ENCODE measurements at places on chromosomes 2 and 18.

- DNase-seq = peak; percentile 46
Measured at GRCh38 chr2:16604236-16604635, 61.4 kb downstream of the CYRIA start.

- DNase-seq = no peak
Measured at GRCh38 chr2:157825885-157826284, 50.2 kb downstream of the ACVR1 start.

DNA sequence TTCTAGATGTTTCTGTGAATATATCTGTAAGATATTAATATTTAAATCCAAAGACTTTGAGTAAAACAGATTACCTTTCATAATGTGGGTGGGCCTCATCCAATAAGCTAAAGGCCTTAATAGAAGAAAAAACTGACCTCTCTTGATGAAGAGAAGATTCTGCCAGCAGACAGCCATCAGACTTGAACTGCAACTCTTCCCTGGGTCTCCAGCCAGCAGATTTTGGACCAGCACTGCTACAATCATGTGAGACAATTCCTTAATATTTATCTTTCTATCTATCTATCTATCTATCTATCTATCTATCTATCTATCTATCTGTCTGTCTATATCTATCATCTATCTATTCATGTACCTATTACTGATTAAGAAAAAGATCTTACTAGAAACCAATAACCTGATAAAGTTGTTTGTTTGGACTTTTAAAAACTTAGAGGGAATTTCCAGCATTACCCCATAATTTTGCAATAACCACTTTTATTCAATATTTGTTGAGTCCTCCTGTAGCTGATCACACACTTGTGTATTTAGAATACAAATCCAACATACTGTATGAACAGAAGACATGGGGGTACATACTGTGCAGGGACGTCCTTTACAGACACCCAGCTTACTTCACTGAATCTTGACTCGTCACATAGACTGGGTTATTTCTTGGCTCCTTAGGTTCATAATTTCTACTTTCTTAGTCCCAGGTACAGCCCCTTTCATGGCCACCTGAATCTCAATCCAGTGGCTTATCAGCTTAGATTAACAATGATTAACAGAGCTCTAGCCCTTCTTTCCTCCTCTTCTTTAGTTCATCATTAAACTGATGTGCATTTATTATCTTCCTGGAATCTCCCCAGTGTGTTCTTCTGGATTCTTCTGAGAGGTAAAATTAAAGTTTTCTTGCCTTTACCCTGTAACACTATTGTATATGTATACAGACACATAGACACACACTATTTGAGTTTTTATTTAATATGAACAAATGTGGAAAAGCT is 27.2 kb upstream of the STAT4 start:
- DNase-seq = no peak

- DNase-seq = no peak
Measured at GRCh38 chr18:9578306-9578705, 36.1 kb downstream of the PPP4R1 start.

DNA sequence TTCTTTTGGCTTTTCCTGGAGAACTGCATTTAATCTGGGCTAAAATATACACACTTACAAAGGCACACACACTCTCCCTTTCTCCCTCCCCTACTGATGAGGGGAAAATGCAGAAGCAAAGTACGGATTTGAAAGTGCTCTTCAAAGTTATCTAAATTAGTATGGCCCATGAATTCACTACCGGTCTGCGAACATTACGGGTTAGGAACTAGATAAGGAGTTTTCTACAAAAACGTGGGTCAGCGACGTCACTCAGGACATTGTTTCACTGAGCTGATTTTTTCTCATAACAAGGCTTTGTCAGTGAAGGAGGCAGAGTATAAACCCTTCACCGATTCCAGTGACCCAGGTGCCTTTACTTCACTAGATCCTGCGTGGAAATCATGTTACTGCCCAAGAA is 47.3 kb downstream of the COA5 start:
- no peak for DNase-seq

GRCh38 chr18:36499938-36500337 is 202.4 kb downstream of the FHOD3 start:
- DNase-seq = no peak

DNA sequence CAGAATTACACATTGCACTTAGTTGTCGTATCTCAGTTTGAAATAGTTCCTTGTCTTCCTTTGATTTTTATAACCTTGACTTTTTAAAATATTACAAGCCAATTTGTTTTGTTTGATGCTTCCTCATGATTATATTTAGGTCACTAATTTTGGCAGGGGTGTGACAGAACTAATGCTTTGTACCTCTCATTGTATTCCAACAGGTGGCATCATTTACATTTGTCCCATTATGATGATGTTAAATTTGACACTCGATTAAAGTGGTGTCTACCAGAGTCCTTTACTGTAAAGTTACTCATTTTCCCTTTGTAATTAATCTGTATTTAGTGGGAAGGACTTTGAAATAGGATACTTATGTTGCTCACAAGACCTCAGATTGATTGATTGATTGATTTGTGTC is 21.5 kb upstream of the MFSD2B start:
- DNase-seq = no peak

DNA sequence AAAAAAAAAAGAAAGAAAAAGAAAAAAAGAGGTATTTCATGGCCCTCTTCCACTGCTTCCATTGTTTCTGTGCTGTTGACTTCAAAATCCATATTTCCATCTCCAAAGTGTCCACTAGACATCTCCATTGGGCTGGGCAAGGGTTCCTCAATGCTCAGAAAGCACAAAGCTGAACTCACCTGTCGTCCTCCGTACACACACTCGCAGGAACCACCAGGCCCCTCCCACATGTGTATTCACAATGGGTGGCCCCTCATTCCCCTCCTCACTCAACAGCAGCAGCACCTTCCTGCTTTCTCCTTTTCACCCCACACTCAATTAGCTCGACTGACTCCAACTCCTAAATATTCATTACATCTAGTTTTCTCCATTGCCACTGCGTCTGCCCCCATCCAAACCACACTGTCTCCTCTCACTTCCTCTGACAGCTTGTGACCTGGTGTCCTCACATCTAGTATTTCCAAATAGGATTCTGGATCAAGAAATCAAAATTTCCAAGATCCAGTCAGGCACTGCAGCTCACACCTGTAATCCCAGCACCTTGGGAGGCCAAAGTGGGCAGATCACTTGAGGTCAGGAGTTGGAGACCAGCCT is 25.2 kb downstream of the OSBPL1A start:
- DNase-seq = no peak

DNA sequence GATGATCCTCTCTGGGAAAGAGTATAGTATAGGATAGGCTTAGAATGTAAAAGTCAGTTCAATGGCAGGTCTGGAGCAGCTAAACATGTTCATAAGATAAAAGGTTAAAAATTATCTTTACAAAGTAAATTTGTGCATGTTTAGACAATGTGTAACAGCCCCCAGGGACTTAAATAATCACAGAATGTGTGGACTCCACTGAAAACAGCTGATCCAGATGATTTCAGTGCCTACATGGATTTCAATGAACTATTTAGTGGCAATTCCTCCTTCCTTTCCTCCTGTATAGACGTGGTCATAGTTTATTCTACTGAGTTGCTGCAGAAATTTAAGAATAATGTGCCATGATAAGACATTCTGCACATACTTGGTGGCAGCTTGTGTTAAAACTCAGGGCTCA is 42.9 kb downstream of the ARHGEF33 start:
- DNase-seq = no peak

GRCh38 chr18:2657788-2658458 is 2.4 kb downstream of the SMCHD1 start:
- DNase-seq = no peak

GRCh38 chr2:102366406-102367112 is 11.0 kb downstream of the IL18R1 start:
- DNase-seq = no peak

DNA sequence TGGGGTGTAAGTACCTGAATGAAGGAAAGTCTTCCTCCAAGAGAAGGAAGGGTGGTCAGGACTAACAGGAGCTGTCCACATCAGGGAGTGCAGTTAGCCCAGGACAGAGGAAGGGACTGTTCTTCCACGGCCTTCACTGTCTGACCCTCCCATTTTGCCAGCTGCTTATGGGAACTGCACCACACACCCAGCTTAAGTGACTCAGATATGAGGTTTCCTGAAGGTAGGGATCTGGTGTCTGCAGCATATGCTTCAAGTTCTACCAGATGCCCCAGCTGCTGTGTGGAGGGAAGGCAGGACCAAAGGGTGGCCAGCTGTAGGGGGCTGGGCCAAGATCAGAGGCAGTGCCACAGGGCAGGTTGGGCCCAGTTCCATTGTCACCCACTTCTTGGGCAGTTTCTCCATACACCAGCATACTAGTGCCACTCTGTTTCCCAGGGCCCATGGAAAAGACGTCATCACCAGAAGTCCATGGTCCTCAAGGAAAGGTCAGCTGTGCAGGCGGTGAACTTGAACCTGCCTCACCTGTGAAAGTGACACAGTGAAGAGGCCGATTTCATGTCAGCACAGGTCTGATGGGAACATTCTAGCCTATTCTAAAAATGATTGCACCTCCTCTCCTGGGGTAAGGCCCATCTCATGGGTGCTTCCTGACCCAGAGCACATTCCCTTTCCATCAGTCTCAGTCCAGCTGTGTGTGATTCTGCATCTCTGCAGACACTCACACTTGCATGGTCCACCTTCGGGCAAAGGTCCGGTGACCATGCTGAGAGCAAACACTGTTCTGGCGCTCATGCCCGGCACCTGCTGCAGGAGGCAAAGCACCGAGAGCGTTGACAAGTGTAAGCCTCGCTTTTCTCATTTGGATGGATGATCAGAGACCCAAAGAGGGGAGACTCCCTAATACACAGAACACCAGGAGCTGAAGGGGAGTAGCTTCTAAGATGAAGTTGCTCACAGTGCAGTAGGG is 68.0 kb downstream of the ACAA2 start:
- DNase-seq = no peak

DNA sequence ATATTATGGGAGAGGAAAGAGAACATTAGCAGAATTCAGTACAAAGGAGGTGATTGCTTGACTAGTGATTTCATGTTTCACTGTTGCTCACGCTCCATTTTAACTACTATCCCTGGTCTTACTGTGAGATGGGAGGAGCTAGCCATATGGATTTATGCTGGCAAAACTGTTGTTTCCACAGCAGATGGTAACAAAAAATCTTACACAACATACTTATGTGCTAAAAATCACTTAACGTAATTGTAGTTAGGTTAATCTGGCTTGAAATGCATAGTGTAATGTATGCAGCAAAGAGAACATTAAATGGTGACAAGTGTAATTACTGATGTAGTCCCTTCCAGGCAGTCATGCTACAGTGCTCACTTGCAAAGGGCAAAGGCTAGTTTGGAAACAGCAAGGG is 155.6 kb upstream of the LYPD1 start:
- no peak for DNase-seq

DNA sequence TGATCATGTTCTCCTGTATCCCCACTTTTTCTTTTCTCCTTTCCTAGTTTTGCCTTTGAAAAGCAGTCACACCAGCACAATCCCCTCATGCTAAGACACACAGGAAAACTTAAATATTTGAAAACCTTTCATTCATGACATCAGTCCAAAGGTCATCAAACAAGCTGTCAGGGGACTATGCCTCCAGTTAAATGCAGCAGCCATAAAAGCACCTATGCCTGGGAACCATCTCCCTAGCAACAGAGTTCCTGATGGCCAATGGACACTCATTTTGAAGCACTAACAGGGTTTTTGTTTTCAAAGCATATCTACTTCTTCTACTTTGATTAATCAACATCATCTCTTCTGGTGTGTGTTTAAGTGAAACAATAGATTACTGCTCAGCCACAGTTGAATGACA is 286.4 kb upstream of the PARD3B start:
- no peak for DNase-seq

DNA sequence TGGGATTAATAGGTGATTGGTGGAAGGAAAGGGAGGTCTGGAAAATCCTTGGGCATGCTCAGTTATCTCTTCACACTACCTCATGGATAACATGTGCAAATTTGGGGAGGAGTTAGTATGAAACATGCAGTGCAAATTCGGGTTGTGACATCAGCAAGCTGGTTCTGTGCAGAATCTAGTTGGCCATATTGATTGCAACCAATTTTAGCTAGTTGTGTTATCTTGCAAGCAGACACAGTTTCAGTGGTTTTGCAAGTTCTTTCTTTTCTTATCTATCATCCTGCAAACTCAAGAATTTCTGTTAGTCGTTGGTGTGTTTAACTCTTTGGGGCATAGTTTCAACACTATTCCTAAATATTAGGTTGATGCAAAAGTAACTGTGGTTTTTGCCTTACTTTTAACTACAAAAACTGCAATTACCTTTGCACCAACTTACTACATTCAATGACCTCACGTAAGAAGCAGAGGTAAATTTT is 135.4 kb downstream of the PTH2R start:
- no peak for DNase-seq

DNA sequence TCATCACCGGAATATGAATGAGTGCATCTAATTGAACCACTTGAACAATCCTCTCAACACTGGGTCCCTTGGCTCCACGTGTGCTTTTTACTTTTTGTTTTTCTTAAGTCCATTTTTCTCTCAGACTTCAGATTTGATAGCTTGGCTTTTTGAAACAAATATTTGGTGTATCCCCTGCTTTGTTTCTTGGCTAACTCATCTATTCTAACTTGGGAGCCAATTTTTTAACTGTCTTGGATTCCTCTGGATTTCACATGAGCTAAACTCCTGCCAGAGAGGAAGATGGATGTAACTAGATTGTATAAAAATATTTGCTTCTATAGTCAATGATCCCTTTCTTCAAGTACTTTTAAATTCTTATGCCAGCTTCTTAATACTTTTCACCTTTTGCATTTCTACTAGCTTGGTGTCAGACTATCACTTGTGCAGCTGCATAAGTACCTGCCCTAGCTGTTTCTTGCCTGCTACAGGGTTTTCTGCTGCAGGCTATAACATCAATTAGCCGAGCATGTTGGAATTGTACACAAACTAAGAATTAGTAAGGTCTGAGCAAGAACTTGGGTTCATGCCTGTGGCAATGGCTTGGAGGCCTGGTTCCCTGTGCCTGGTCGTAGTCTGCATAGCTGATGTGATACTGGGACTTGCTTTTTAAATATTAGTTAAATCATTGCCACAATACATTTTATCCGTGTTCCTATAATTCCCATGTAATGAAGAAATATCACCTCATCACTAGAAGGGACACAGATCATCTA is 281.5 kb downstream of the EN1 start:
- no peak for DNase-seq

DNA sequence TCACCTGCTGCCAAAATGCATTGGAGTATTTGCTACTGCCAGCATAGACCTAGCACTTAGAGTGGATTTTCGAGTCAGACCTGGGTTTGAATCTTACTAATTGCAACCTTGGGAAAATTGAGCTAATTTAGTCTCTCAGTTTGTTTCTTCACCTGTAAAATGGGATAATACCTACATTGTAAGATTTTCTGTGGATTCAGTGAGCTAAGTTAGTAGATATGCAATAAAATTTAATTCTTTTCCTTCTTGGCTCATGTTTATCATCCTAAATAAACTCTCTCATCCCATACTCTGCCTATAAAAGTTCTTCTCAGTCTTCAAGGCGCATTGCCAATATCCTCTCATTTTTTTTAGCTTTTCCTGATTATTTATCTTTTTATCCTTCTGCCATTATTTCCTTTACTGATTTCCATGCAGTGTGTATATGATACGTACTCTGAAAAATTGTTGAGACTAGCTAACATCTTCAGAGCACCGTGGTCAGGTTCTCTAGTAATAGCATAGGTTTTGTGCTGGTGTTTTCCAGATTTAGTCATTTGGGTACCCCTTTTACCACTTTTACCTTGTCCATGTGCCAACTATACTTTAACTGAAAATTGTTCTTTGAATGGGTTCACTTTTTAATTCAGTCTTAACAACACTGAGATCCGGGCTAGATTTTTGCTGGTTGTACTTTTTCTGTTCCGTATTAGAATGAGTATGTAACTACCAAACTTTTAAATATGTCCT is 7.3 kb downstream of the CEP192 start:
- no peak for DNase-seq

Measured in glutamatergic neuron (in vitro differentiated cells).